Naive thymus-derived CD4-positive, alpha-beta T cell (primary cell): ENCODE measurements at places on chromosomes 6 and 20.

DNA sequence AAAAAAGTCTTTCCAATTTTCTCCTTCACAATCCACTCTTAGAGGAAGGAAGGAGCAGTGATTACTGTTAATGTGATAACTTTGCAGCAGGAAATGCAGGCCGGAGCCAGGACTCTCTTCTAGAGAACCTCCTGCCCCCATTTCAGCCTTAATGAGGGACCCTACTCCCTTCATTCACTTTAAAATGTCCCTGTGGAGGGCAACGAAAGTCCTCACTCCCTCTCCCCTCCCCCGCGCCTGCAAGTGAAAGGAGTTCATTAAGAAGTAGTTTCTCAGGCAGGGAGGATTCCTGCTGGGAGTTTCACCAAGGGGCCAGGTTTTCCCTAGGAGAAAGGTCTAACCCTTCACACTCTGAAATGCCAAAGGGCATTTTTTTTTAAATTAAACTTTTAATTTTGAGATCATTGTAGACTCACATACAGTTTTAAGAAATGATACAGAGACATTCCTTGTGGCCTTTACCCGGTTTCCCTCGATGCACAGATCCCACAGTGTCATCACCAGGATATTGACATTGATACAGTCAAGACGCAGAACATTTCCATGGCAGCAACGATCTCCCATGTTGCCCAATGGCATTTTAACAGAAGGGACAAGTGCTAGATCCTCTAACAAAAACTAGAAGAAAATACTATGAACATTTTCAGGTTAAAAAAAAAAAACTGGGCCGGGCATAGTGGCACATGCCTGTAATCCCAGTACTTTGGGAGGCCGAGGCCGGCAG is 6.8 kb upstream of the COMMD7 start:
- H3K4me1 ChIP-seq = no peaks in the 10 kb centered on the region
- H3K4me3 ChIP-seq = no peak overlapping the region
- H3K27ac ChIP-seq = no peak overlapping the region
- H3K27me3 ChIP-seq = no peaks in the 10 kb centered on the region

GRCh38 chr6:46521464-46521971 is 30.3 kb upstream of the RCAN2 start:
- DNase-seq = no peak
- no peaks in the 10 kb centered on the region for H3K36me3 ChIP-seq
- H3K4me3 ChIP-seq = no peak overlapping the region
- no peak overlapping the region for H3K27ac ChIP-seq
- H3K4me1 ChIP-seq = no peaks in the 10 kb centered on the region
- peaks cover 3% of the 10 kb centered on the region for H3K27me3 ChIP-seq

GRCh38 chr20:60453388-60454246 is 495.4 kb downstream of the CDH26 start:
- H3K4me3 ChIP-seq = no peak overlapping the region
- no peak overlapping the region for H3K27ac ChIP-seq
- no peak for DNase-seq
- no peaks in the 10 kb centered on the region for H3K27me3 ChIP-seq
- no peaks in the 10 kb centered on the region for H3K36me3 ChIP-seq

- H3K36me3 ChIP-seq = no peaks in the 10 kb centered on the region
- no peaks in the 10 kb centered on the region for H3K4me1 ChIP-seq
These were observed 14.6 kb upstream of the AARS2 start for GRCh38 chr6:44327760-44328159.

DNA sequence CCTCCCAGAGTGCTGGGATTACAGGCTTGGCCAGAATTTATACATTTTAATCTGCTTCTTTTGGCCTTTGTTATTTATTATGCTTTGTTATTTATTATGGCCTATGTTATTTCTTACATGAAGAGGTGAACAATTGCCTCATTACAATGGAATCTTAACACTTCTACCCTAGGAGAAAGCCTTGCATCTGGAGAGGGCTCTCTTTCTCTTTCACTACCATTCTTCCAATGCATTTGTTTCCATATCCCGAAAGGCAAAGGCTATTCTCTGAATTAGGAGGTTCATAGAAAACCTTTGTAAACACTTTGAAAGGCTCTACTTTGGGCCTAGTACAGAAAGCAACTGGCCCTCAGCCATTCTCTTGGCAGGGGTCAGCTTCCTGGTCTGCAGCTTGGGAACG is 19.9 kb upstream of the DEK start:
- H3K27me3 ChIP-seq = no peaks in the 10 kb centered on the region
- no peak overlapping the region for H3K27ac ChIP-seq
- H3K4me3 ChIP-seq = no peak overlapping the region
- DNase-seq = no peak
- H3K4me1 ChIP-seq = no peaks in the 10 kb centered on the region

DNA sequence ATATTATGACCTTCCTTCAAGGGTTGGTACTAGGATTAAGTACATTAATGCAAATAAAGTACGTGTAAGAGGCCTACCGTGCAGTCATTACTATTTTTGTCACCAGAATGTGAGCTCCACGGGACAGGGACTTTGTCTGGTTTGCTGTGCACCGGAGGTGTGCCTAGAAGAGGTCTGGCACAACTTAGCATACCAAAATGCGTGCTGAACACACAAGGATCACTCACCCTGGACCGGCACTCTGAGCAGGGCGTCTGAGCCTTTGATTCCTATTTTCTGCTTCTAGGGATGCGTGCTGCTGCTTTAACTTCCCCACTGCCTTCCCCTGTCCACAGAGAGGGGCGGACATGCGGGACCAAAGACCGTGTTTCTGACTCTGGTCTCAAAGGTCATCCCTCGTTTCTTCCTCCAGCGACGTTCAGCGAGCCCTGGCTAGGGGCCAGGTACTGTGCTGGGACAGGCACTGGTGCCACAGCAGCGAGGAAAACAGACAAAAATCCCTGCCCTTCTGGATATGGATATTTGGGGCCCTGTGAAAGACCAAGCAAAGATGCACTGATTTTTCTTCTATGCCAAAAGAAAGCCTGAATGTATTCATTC is 222.7 kb downstream of the BMP7 start:
- no peaks in the 10 kb centered on the region for H3K27me3 ChIP-seq
- no peaks in the 10 kb centered on the region for H3K4me1 ChIP-seq
- no peak for DNase-seq
